ENCODE measurements at places on chromosomes 4 and X.
A peak's percentile ranks its signal among the peaks of the same experiment; 100 is the strongest.

GRCh38 chr4:11404431-11404830 lies 24.3 kb downstream of the HS3ST1 start:
- DNase-seq, result no peak

GRCh38 chrX:118761939-118762707 lies 34.7 kb downstream of the IL13RA1 start:
- no peak for DNase-seq

GRCh38 chr4:92657695-92658094 lies 353.9 kb downstream of the GRID2 start:
- no peak for DNase-seq

- peak; percentile 40 for DNase-seq
Measured at GRCh38 chrX:38175139-38175538, 45.5 kb downstream of the SRPX start.

DNA sequence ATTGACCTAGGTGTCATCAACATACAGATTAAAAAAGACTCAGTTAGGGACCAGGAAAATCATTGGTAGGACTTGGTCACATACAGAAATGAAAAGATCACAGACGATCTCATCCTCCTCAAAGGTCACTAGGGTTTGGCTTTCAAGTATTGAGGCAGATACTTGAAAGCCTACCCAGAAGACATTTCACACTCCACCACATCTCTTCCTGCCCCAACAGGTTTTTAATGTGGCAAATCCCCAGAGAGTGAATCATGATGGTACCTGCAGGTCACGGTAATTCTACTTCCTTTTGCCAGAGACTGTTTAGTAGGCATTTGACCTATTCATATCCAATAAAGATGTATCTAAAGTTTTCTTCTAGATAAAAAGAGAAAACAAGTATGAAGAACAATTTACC lies 44.1 kb downstream of the INPP4B start:
- no peak for DNase-seq

DNA sequence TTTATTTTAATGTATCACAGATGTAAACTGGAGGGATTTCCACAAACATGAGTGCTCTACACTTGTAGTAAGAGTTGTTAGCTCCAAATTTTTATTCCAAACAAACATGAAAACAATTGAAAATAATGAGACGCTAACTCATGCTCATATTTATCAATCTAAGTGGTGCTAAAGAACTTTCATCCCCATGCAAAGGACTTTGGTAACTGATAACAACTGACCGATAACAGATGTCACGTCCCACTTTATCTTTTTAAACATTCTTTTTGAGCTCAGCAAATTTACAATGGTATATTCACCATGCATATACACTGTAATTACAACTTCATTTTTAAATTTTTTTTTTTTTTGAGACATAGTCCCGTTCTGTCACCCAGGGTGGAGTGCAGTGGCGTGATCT lies 15.6 kb upstream of the MAOA start:
- DNase-seq, result no peak

- DNase-seq, result no peak
Measured at GRCh38 chr4:53378171-53378482, 686 bp downstream of the FIP1L1 start.

- no peak for DNase-seq
Measured at GRCh38 chrX:118570209-118570608, 74.6 kb downstream of the DOCK11 start.

DNA sequence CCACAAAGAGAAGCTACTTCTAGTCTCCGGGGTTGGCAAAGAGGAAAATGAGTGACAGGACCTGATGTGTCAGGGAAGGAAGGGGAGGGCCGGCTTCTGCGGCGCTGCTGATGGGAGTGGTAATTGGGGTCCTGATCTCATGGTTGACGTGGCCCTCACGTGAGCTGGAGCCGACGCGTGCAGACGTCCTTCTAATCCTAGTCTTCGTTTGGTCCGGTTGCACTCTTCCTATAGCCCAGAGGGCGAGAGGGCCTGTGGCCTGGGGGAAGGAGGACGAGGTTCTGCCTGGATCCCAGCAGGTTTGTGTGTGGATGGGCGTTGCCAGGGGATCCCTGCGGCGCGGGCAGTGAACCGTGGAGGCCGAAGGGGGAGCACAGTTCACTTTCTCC lies at the start of gene ARMCX1:
TSS of gene ARMCX1 (plus strand) at position 186 of the 389 bp plus-strand sequence. CDS start 2,384 bp downstream, outside the sequence.
- peak; percentile 43 for DNase-seq

GRCh38 chr4:10758906-10759305 lies 74.3 kb upstream of the CLNK start:
- no peak for DNase-seq

DNA sequence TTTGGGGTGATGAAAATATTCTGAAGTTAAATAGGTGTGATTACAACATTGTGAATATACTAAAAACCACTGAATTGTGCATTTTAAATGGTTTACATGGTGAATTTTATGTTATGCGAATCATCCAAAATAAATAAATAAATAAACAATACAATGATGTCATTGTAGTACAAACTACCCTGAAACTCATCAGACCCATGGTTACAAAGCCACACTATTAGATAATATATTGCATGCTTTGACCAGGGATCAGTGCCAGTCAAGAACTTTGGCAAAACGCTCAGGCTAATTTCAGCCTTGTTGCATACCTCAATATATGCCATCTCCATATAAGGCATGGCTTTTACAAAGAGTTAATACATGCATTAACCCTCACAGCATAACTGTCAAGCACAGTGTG lies 45.5 kb upstream of the XIAP start:
- no peak for DNase-seq

DNA sequence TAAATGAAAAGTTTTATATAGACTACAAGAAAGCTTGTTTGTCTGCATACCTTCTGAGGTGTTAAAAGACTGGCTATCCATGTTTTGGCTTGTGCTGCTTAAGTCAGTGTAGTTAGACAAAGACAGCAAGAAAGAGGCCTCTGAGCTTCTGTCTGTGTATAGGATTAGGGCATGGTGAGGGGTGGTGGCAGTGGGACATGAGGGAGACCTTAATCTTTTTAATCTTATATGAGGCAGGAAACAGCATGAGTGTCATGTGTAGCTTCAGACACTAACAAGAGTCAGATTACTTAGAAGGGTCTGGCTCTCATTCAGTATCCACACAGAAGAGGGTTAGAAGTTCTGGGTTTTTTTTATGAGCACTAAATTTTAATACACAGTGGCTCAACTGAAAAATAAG lies 213.3 kb downstream of the GABRG1 start:
- DNase-seq, result no peak

DNA sequence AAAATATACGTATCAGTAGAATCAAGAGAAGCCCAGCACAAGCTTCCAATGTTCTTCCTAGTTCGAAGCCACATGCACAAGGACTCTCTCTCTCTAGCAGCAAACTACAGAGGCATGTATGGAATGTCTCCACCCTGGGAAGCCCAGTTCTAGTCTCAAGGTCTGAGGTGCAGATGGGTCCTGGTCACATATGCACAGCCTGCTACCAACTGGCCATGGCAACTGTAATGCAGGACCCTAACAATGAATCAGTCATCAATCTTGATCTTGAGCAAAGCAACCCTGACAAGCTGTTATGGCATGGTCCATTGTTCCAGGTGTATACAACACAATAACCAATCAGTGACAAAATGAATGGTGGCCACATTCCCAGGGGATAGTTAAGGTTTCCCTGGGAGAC lies 55.8 kb downstream of the MBNL3 start:
- no peak for DNase-seq

- no peak for DNase-seq
Measured at GRCh38 chr4:30434656-30435055, 285.5 kb upstream of the PCDH7 start.

- peak; percentile 0 for DNase-seq
Measured at GRCh38 chrX:68599256-68600152, 48.0 kb upstream of the STARD8 start.

GRCh38 chrX:30971774-30972603 lies 82.9 kb upstream of the TAB3 start:
- peak; percentile 12 for DNase-seq

All from kidney glomerular epithelial cell (primary cell).